Stimulated activated CD8-positive, alpha-beta memory T cell treated with anti-CD3 and anti-CD28 coated beads, Interleukin-7, amount 100 ng/mL, for 4 hours (primary cell): ENCODE measurements at places on chromosomes 16 and 17.
A peak's percentile ranks its signal among the peaks of the same experiment; 100 is the strongest.

GRCh38 chr16:18853694-18854093 lies 52.3 kb upstream of the ARL6IP1 start:
- no peak for DNase-seq

GRCh38 chr17:14197057-14197456 lies 39.6 kb downstream of the CDRT15 start:
- DNase-seq, result no peak

DNA sequence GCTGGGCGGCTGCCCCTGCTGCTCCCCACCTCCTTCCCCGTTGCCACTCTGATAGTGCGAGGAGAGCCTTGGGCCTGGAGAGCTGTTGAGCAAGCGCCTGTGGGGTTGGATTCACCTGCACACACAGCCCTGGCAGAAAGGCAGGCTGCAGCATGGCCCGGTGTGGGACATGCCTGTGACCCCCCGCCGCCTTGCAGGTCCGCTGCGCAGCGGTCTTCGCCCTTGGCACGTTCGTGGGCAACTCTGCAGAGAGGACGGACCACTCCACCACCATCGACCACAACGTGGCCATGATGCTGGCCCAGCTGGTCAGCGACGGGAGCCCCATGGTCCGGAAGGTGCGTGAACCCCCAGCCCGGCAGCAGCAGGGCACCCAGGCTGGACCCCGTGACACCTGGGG lies 106.8 kb upstream of the CHMP6 start:
- DNase-seq, result no peak

DNA sequence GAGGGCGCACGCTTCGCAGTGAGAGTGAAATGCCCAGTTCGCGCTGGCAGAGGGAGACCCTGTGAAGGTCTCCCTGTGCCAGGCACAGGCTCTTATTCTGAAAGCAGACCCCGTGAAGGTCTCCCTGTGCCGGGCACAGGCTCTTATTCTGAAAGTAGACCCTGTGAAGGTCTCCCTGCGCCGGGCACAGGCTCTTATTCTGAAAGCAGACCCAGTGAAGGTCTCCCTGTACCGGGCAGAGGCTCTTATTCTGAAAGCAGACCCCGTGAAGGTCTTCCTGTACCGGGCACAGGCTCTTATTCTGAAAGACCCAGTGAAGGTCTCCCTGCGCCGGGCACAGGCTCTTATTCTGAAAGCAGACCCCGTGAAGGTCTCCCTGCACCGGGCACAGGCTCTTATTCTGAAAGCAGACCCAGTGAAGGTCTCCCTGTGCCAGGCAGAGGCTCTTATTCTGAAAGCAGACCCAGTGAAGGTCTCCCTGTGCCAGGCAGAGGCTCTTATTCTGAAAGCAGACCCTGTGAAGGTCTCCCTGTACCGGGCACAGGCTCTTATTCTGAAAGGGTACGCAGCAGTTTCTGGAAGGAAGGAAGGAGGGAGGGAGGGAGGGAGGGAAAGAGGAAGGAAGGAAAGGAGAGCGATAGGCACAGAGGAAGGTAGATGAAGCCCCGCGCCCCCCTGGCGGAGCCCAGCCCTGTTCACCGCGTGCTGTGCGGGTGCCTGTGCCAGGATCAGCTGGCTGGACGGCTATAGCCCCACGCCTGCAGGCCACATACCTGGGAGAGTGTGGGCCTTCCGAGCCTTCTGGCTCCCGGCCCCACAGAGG lies 55.3 kb downstream of the WDR45B start:
- peak; percentile 43 for DNase-seq

DNA sequence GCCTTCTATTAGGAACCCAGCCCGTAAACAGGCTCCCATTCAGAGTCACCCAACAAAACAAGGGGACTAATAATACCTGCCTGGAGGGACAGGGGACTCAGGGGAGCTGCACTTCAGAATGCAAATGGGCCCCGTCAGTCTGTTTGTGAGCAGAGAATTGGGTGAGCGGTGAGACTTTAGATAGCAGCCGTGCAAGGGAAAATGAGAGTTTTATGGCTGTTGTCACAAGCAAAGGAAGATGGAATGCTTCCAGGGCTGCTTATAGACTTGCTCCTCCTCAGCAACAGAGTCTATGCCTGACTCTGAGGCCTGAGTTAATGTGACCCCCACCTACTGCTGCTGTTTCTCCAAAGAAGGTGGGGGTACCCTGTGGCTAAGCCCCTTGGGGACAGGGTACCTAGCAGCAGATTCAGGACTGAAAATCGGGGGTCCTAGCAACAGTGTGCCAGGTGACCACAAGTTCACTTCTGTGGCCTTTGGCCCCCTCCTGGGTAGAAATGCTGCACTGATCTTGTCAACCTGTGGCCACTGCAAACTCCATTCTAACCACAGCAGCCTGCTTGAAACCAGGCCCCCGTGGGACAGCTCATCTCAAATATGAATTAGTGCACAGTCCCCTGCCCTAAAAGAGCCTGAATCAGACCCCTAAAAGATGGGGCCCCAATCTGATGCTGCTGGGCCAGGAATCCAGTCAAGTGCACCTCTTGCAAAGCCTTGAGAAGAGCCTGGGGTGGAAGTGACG lies 126.4 kb downstream of the C16orf78 start:
- no peak for DNase-seq

GRCh38 chr17:31588034-31588433 lies 196.6 kb downstream of the RAB11FIP4 start:
- DNase-seq, result no peak

DNA sequence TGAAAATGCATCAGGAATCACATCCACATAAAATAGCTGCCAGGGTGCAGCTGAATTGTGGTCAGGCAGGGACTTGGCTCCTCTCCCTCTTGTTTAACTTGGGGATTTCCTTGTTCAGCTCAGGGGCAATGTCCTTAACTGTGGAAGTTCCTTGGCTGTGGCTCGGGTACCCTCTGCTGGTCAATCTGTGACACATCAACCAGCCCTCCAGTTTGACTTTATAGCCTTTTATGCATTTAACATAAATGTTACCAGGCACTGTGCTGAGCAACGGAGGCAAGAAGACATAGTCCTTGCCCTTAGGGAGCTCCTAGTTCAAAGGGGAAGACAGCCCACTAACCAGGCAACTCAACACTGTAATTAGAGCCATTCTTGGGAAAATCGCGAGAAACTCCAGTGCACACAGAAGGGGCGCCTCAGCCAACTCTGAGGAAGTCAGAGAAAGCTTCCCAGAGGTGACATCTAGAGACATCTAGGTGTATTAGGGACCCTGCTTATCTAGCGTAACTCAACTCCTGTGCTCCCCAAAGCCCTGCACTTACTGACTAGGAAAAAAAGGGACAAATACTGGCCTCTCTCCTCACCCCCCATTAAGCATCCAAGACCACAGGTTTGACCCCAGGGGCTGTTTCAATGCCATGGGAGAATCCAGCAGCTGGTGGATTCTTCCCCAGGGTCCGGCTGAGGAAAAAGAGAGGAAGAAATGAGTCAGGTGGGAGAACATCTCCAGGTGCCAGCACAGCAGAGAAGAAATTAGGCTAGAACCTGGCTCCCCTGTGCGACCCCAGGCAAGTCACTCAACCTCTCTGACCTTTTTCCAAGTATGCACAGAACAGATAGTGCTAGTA lies 17.3 kb upstream of the EEF2K start:
- peak; percentile 51 for DNase-seq

GRCh38 chr16:1638757-1639156 lies 26.6 kb downstream of the CRAMP1 start:
- DNase-seq, result no peak

DNA sequence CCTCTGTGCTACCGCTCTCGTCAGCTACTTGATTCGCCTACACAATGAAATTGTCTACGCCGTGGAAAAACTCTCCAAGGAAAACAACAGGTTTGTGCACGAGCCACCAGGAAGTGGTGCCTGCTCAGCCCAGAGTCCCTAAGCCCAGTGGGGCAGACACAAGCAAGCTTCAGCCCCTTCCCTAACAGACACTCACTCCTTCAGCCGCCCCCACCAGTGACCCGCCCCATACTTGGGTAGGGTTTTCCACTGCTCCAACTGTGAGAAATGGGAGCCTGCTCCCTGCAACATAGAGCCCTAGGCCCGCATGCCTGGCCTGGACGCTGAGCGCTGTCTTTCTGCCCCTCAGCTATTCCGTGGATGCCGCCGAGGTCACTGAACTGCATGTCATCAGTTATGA lies 28.6 kb upstream of the ENDOV start:
- no peak for DNase-seq

GRCh38 chr16:5982979-5983378 lies 885.4 kb upstream of the EEF2KMT start:
- DNase-seq, result no peak

GRCh38 chr17:9021992-9022572 lies 772 bp downstream of the NTN1 start:
- DNase-seq, result no peak

DNA sequence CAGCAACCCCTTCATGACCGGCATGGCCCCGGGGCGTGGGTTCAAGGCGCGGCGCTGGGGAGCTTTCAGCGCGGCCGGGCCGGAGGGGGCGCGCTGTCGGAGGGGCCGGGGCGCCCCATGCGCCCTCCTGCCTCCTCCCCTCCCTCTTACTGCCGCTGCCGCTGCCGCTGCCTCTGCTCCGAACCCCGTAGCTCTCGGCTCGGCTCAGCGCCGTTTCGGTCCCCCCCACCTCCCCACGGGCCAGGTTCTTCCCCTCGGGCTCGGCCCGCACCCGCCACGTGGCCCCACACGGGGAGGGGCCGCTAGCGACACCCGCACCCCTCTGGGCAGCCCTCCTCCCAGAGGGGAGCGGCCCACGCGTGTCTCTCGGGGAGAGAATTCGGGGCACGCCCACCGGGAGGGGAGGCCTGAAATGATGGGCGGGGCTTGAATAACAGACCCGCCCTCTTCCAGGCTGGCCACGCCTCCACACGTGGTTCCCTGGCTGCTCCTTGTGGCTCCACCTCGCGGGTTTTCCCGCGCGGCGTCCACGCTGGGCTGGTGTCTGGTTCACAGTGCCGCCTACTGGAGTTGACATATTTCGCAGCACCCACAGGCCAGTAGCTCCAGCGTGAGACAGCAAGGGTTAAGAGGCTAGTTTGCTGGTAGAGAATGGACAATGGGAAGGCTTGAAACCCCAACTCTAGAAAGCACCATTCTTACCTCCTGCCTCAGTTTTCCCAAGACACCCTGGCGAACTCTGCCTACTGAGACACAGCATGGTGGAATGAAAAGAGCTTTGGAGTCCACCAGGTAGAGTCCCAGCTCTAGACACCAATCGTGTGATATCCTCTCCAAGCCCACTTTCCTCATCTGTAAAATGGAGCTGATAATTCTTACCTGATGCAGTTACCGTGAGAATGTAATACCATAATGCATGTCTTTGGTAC lies at the start of gene KCNH4:
Gene KCNH4, minus strand, starts transcription at position 221 of the 929 bp plus-strand sequence. Its CDS starts 197 bp downstream, at position 24.
- peak; percentile 81 for DNase-seq

GRCh38 chr17:47879028-47879585 lies 16.9 kb upstream of the SP2 start:
- no peak for DNase-seq

GRCh38 chr16:19588661-19589060 lies 33.2 kb downstream of the VPS35L start:
- no peak for DNase-seq

DNA sequence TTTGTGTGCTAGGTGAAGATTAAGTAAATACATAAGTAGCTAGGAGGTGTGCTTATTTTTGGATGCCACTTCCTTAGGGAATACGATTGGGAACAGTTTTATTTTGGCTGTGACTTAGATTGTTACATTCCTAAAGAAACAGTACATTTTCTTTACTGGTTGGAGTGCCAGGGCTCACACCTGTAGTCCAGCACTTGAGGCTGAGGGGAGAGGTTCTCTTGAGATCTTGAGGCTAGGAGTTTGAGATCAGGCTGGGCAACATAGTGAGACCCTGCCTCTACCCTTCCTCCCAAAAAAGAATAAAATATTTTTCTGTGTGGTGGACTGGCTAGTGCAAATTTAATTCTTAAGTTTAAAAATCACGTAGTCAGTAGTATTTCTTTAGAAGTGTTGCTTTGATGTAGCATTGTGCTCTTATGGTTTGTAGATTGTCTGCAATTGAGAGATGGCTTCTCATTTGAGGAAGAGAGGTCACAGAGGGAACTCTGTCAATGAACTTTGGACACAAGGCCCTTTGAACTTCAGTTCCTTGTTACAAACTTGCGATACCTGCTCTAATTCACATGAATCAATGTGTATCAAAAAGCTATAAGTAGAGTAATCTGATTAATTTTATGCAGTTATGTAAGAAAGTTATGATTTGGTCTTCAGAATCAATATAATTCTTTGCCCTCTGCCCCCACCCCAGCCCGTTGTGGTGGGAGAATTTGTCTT lies 7.1 kb downstream of the HAPSTR1 start:
- no peak for DNase-seq

DNA sequence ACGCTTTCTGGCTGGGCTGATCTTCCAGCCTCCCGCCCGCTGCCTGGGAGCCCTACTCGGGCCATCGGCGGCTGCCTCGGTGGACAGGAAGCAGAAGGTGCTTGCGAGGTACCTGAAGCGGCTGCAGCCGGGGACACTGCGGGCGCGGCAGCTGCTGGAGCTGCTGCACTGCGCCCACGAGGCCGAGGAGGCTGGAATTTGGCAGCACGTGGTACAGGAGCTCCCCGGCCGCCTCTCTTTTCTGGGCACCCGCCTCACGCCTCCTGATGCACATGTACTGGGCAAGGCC lies 30.7 kb downstream of the CIITA start:
- no peak for DNase-seq

DNA sequence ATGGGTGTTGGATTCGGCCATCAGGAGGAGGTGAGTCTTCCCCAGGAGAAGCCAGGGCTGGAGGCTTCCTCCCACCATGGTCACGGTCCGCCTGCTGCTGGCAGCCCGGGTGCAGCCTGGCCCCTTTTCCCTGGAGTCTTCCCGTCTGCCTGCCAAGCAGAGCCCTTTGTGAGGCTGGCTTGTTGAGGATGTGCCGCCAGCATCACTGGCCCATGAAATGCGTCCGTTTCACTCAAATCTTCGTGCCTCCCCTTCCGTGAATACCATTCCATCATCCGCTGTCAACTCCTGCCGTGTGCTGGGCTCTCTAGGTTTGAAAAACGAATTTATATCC lies 9.6 kb downstream of the VPS4A start:
- DNase-seq, result no peak

DNA sequence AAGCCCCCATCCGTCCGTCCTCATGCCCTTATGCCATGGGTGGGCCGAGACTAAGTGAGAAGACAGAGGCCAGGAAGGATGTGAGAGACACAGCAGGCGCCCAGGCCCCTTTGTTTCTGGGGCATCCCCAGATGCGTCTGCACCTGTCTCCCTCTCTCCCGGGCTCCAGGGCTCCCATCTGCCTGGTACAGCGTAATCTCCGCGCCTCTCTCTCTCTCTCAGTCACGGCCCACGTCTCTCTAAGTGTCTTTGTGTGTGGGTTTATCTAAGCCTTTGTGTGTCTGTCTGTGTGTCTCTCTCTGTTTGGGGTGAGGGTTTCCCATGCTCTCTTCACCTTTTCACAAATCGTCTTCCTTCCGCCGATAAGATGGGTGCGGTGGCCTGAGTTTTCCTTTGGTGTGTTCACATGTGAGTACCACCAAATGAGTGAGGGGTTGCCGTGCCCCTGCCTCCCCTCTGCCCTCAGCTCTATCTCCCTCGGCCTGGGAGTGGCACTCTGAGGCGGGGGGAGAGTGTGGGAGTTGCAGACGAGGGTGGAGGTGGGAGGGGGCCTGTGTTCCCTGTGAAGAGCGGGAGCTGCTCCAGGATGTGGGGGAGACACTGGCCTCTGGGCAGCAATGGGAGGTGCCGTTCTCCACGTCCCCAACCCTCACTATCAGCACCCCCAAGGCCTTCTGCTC lies 25.8 kb upstream of the ABCC3 start:
- no peak for DNase-seq
